IPS DF 6.9 (cell line): ENCODE measurements at places on chromosomes 5 and 9.

DNA sequence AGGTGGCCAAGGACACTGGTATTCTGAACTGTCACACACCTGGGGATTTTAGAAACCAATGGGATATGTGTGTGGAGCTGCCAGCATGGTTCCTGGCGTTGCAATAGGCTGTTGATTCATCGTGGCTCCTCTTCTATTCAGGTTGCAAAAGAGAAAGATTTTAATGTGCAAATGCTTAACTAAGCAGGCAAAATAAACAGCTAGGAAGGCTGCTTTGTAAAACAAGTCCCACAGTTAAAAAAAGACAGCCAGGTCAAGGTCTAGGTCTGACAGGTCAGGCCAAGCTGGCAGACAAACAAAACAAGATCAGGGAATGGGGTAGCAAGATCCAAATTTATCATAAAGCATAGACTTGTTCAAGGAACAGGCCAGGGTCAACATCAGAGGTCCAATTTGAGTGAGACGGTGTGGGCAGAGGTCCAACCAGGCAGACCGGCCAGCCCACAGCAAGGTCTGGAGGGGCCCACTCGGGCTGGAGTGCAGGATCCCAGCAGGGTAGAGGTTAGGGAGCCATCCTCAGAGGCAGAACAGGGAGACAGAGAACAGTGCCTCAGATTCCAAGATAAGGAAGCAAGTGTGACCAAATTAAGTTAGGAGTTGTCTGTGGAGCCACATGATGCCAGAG, 45.6 kb downstream of the SUB1 start:
- H3K36me3 ChIP-seq, result no peaks in the 10 kb centered on the region
- no peak for DNase-seq
- no peaks in the 10 kb centered on the region for H3K4me1 ChIP-seq

DNA sequence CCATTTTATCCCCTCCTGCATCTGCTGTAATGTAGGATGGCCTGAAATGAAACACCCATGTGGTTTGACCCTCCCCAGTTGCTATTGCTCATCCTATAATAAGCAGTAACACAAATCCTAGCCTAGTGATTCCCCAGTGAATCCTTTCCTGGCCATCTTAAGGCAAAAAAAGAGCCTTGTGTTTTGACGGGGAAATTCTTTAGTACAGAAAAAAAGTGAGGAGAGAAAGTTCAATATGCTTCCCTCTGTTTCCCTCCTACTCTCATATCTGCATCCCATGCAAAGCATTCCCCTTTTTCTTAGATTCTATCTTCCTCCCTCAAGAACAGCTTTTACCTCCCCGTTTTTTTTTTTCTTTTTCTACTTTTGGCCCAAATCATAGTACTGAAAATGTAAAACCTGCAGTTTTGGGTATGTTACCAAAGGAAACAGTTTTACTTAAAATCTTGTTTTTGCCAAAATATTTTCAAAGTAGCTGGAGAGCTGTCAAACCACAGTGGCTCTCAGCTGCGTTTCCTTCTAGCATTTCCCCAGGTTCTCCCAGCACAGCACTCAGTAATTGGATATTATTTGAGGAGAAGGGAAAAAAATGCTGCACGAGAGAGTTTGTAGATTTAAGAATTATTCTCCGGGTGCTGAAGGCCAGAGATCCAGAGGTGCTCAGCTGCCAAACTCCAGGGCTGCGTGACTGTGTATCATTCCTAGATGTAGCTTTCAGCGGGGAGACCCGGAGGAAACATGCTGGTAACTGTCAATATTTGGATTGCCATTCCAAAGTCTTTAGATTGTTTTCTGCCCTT, 321.4 kb downstream of the NPR3 start:
- no peak overlapping the region for H3K4me3 ChIP-seq
- no peak overlapping the region for H3K27ac ChIP-seq
- H3K27me3 ChIP-seq, result no peaks in the 10 kb centered on the region
- no peaks in the 10 kb centered on the region for H3K36me3 ChIP-seq

- no peaks in the 10 kb centered on the region for H3K27me3 ChIP-seq
- no peaks in the 10 kb centered on the region for H3K36me3 ChIP-seq
- H3K4me3 ChIP-seq, result no peak overlapping the region
- DNase-seq, result no peak
- H3K27ac ChIP-seq, result no peak overlapping the region
- no peaks in the 10 kb centered on the region for H3K4me1 ChIP-seq
Observed at GRCh38 chr9:70656281-70656680, 241.8 kb upstream of the KLF9 start.

GRCh38 chr9:130478152-130478551, 33.4 kb downstream of the ASS1 start:
- H3K27ac ChIP-seq, result no peak overlapping the region
- H3K27me3 ChIP-seq, result no peaks in the 10 kb centered on the region
- H3K4me1 ChIP-seq, result peaks cover 4% of the 10 kb centered on the region; the same call in 1 of the 2 replicates
- DNase-seq, result no peak
- no peak overlapping the region for H3K4me3 ChIP-seq
- H3K36me3 ChIP-seq, result no peaks in the 10 kb centered on the region; the same call in none of the 2 replicates

DNA sequence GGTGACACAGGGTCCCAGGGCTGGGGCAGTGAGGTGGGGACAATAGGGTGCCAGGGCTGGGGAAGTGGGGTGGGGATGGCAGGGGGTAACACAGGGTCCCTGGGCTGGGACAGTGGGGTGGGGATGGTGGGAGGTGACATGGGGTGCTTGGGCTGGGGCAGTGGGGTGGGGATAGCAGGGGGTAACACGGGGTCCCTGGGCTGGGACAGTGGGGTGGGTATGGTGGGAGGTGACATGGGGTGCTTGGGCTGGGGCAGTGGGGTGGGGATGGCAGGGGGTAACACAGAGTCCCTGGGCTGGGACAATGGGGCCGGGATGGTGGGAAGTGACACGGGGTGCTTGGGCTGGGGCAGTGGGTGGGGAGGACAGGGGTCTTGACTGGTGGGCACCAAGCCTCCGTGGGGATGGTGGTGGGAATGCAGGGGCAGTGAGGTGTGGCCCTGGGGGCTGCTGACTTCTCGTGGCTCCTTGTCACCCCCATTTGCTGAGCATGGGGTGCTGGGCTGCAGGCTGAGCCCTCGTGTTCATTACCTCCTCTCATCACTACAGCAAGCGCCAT, 41.7 kb downstream of the OLFM1 start:
- DNase-seq, result no peak
- H3K36me3 ChIP-seq, result no peaks in the 10 kb centered on the region
- H3K4me3 ChIP-seq, result no peak overlapping the region
- no peaks in the 10 kb centered on the region for H3K27me3 ChIP-seq
- H3K4me1 ChIP-seq, result no peaks in the 10 kb centered on the region

DNA sequence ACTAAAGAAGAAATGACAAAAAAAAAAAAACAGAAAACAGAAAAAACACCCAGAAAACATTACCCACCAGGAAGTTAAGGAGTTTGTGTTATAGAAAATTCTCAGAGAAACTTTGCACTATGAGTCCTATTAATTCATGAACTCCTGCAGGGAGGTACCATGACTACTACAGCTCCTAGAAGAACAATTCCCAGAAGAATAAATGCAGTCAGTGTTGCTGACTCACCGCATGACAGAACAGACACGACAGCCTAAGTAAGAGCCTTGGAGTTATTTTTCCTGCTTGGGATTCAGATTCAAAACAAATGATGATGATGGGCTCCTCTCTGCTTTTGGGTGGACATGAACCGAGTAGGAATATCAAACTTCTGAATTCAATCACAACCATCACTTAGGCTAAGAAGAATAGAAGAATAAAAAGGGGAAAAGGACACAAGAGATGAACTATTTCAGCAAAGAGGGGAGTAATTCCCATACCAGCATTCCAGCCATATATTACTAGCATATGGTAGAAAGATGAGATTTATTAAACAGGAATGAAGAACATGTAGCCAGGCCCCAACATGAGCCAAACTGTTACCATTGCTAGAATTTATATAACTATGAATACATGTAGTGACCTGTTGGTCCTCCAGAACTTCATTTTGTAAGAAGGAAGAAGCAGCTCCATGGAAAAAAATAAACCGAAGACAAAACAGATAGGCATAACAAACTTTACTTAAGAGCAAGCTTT, 209.6 kb upstream of the PDE4D start:
- no peaks in the 10 kb centered on the region for H3K27me3 ChIP-seq
- H3K4me1 ChIP-seq, result no peaks in the 10 kb centered on the region
- no peak for DNase-seq
- H3K4me3 ChIP-seq, result no peak overlapping the region

DNA sequence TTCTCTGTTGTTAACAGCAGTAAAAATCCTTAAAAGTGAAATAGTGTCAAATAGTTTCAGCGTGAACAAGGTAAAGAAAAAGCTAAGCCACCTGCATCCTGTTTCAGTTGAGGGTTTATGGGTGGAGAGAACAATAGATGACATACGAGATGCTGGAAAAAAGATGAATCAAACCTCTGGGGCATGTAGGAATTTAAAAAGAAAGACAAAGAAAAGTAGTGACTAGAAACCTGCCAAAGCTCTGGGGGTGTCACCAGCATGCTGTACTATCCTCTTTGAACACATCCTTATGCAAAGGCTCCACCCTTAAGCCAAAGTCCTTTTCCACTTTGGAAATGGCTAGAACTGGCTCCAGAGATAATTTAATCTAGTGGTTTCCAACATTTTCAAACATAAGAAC, 22.2 kb downstream of the SCAI start:
- no peaks in the 10 kb centered on the region for H3K36me3 ChIP-seq
- no peak overlapping the region for H3K27ac ChIP-seq
- no peaks in the 10 kb centered on the region for H3K27me3 ChIP-seq
- no peaks in the 10 kb centered on the region for H3K4me1 ChIP-seq
- DNase-seq, result no peak
- H3K4me3 ChIP-seq, result no peak overlapping the region

GRCh38 chr5:45521067-45521466, 175.1 kb downstream of the HCN1 start:
- no peaks in the 10 kb centered on the region for H3K36me3 ChIP-seq
- peak; percentile 52 for DNase-seq
- H3K27ac ChIP-seq, result no peak overlapping the region
- no peak overlapping the region for H3K4me3 ChIP-seq

DNA sequence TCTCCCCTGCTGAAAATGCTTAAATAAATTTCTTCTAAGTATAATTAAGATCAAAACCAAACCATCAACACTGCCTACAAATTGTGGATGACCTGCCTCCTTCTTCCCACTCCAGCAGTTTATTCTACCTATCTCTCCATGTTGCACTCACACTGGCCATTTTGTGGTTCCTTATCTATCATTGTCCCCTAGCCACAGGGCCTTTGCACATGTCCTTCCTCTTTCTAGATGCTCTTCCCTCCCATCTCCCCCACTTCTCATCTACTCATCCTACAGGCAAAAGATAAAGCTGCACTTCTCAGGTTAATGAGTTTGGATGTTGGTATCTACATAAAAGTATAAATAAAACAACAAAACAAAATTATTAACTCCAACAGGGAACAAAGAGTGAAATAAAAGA, 70.6 kb upstream of the CCNG1 start:
- H3K36me3 ChIP-seq, result 0 out of 2 replicates have a peak, but pooled peaks cover 5% of the 10 kb centered on the region
- H3K4me1 ChIP-seq, result no peaks in the 10 kb centered on the region; the same call in 1 of the 2 replicates
- no peak overlapping the region for H3K4me3 ChIP-seq
- DNase-seq, result no peak
- H3K27me3 ChIP-seq, result no peaks in the 10 kb centered on the region

DNA sequence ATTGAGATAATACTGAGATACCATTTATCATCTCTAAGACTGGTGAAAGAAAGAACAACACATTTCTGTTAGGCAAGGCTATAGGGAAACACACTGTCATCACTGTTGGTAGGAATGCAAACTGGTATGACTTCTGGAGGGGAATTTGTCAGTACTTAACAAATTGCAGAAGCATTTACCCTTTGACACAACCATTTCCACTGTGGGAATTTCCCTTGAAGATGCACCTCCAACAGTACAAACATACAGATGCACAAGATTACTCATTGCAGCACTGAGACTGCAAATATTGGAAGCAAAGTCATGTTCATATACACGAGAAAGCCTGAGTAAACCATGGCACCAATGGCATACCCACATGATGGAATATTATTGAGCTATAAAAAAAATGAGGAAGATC, 17.6 kb downstream of the GM2A start:
- peaks cover 10% of the 10 kb centered on the region; the same call in 1 of the 2 replicates for H3K36me3 ChIP-seq
- no peaks in the 10 kb centered on the region; the same call in 1 of the 2 replicates for H3K4me1 ChIP-seq
- H3K27me3 ChIP-seq, result no peaks in the 10 kb centered on the region

- peaks cover 3% of the 10 kb centered on the region; the same call in 1 of the 2 replicates for H3K4me1 ChIP-seq
- DNase-seq, result no peak
- no peak overlapping the region for H3K4me3 ChIP-seq
- H3K27ac ChIP-seq, result no peak overlapping the region
- no peaks in the 10 kb centered on the region for H3K36me3 ChIP-seq
Observed at GRCh38 chr9:110086537-110086936, 121.4 kb downstream of the C9orf152 start.

DNA sequence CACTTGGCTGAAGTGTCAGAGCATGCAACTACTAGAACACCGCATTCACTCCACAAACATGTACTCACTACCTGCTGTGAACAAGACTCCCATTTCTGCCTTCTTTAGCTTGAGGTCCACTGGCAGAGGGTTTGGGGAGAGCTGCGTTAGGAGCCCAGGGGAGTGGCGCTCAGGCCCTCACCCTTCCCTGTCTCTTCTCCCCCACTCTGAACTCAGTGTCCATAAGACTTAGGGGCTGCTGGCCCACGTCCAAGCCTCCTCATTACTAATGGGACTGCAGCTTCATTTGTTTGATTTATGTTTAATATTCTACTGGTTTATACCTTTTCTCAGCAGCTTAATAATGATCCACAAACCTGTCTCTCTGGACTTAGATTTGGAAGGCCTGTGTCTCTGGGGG, 70.9 kb downstream of the HSPA4 start:
- no peaks in the 10 kb centered on the region for H3K36me3 ChIP-seq
- H3K27me3 ChIP-seq, result no peaks in the 10 kb centered on the region
- no peak overlapping the region for H3K27ac ChIP-seq
- H3K4me1 ChIP-seq, result no peaks in the 10 kb centered on the region
- H3K4me3 ChIP-seq, result no peak overlapping the region

DNA sequence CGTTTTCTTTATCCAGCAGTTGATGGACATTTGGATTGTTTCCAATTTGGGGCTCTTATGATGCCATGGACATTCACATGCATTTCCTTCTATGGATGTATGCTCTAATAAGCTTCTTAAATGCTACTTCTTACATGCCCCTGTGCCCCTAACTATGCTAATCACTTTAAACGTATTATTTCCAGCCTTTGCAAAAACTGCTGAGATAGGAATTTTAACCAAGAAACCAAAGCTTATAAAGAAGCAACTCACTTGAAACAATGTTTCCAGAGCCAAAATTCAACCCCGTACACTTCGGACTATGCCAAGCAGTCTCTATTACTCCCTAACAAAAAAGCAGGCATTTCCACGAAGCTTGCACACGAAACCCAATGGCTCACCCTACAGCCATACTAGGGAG, 545.6 kb upstream of the WWC1 start:
- H3K27ac ChIP-seq, result no peak overlapping the region
- no peak overlapping the region for H3K4me3 ChIP-seq

- peaks cover 5% of the 10 kb centered on the region; the same call in 1 of the 2 replicates for H3K4me1 ChIP-seq
- no peaks in the 10 kb centered on the region for H3K27me3 ChIP-seq
Observed at GRCh38 chr5:81235287-81236072, 2.4 kb downstream of the CKMT2 start.

DNA sequence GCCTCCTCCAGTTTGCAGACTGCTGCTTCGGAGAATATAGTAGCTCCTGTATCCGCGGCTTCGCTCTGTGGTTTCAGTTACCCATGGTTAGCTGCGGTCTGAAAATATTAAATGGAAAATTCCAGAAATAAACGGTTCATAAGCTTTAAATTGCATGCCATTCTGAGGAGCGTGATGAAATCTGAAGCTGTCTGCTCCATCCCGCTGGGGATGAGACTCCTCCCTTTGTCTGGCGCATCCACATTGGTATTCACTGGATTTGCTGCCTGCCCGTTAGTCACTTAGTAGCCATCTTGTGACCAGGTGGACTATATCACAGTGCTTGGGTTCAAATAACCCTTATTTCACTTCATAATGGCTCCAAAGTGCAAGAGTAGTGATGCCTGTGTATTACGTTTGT, 36.3 kb downstream of the MSX2 start:
- H3K27ac ChIP-seq, result no peak overlapping the region
- no peak for DNase-seq
- H3K36me3 ChIP-seq, result no peaks in the 10 kb centered on the region
- no peak overlapping the region for H3K4me3 ChIP-seq
- H3K27me3 ChIP-seq, result no peaks in the 10 kb centered on the region
